ENCODE measurements at places on chromosomes 7 and 10.

- no peak for DNase-seq
These were observed 128.4 kb downstream of the DGKI start for GRCh38 chr7:137718355-137718754.

DNA sequence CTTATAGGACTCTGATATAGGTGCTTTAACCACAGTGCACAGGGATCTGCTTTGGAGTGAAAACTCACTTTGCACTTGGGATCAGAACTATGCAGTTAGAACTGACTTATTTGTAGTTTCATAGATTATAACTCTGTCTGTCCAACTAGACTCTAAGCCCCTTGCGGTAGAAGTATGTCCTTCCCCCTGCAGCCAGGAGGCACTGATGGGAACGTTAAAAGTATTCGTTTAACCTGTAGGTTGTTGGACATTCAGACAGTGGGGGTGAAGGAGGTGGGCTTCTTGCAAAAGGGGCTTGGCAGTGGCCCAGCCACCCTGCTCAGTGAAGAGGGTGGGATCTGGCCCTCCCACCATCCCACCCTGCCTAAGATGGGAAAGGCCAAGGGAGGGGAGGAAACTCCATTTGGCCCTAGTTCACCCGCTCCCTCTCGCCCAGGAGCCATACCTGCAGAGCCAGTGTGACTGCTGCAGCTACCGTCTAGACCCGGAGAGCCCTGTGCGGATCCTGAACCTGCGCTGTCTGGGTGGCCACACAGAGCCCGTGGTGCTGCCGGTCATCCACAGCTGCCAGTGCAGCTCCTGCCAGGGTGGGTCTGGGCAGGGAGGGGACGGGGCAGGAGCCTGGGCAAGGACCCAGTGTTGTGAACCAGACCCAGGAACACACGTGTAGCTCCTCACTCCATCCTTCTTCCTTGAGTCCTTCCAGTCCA, 5.7 kb upstream of the ZNF862 start:
- no peak for DNase-seq

DNA sequence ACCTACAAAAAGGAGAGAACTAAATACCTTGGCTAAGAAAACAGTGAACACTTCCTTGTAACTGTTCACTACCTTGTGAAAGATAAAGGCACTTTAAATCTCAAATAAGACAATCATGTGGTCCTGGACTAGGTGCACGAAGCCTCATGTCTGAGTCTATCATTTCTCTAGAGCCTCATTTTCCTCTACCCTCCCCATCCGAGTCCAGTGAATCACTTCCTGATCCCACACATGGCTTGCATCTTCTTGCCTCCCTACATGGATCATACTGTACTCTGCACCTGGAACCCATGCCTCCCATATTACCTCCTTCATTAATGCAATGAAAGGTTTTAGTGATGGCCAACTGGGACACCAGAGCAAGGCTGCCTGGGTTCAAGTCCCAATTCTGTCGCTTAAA, 34.5 kb downstream of the SNX10 start:
- no peak for DNase-seq

DNA sequence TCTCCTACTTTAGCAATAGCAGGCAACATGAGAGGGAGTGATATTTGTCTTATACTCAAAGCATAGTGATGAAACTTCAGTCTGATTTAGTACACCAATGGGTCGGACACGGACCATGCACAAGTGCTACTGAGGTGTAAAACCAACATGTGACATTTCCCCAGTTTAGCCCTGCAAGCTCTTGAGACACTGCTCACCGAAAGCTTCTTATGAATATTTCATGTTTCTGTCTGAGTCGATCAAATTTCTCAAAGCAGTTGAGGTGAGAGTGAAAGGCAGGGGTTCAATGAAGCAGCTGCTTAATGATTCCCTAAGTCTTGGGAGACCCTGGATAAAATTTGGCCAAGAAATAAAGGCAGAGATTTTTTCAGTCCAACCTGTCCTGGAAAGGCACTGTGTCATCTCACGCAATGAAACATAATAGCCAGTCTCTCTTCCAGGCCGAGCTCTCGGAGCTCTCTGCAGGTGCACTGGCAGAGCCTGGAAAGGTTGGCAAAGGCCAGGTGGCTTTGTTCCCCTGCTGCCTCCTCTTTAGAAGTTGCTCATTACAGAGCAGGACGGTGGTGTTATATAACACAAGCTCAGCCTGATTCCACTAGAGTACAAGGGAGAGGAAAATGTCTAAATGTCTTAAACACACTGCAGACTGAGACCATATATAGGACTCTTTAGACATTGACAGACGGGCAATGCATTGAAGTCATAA, 33.9 kb upstream of the XPNPEP1 start:
- DNase-seq: peak; percentile 49

DNA sequence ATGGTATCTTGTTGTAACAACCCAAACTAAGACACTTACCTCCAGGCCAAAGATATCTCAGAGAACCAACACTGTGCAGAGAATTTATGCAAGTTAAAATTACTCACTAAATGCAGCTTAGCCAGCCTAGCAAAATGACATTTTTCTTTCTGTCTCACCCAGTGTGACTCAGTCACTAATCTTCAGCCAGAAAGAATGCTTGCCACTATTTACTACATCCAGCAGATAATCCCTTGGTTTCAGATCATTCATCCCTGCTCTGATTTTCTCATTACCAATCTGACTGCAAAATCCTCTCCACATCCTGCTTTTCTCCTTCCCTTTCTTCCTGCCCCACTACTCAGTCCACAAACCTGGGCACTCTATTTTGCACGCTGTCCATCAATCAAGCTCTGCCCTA, 93.5 kb upstream of the NEBL start:
- DNase-seq: no peak

GRCh38 chr10:127919418-127920271, 12.7 kb downstream of the PTPRE start:
- no peak for DNase-seq

DNA sequence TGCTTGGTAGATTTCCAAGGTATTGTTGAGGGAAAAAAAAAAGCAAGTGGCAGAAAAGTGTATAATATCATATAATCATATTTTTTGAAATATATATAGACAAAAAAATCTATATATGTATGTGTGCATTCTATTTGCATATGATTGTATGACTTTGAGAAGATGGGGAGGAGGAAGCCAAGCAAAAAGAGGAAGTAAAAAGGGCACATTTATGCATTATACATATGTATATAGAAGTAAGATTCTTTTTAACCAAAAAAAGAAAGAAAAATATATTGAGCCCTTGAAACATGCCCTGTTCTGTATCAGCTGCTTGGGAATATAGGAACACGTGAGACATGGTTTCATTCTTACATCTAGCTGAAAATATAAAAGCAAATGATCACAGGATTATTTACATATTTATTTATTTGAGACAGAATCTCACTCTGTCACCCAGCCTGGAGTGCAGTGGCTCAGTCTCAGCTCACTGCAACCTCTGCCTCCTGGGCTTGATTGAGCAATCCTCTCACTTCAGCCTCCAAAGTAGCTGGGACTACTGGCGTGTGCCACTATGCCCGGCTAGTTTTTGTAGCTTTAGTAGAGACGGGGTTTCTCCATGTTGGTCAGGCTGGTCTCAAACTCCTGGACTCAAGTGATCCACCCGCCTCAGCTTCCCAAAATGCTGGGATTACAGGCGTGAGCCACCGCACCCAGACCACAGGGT, 18.0 kb upstream of the SLF2 start:
- no peak for DNase-seq

GRCh38 chr10:48670978-48671913, 13.4 kb upstream of the WDFY4 start:
- peak; percentile 41 for DNase-seq

- DNase-seq: no peak
These were observed 9.9 kb downstream of the VIM start for GRCh38 chr10:17237915-17238444.

- no peak for DNase-seq
These were observed 6.1 kb downstream of the IQUB start for GRCh38 chr7:123528265-123528664.

DNA sequence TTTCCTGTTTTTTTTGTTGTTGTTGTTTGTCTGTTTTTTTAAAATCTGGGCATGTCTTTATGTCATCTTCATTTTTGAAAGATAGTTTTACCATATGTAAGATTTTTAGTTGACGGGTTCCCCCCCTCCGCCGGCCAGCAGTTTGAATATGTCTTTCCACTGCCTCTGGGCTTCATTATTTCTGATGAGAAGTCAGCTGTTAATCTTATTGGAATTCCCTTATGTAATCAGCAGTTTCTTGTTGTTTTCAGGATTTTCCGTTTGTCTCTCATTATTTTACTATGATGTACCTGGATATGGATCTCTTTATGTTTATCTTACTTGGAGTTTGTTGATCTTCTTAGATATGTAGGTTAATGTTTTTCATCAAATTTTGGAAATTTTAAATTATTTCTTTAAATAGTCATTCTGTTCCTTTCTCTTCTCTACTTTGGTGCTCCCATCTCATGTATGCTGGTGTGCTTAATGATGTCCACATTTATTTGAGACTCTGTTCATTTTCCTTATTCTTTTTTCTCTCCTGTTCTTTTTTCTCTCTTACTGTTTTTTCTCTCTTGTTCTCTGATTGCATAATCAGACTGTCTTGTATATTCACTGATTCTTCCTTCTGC, 9.7 kb downstream of the EXOC6 start:
- DNase-seq: no peak

DNA sequence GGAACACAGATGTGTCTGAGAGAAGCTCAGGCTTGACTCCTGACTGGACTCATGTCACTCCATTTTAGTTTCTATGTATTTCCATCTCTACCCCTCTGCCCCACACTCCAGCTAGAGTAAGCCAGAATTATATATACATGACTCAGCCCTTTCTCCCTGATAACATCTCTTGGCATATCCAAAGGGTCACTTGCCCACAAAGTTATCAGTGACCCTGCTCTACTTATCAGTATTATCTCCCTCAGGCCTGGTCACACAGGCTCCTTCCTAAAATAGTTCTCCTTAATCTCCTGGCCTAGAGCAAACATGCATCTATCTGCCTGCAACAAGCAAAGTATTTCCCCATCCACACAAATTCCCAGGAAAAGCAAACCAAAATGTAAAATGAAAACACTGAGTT, 598.3 kb downstream of the SUGCT start:
- no peak for DNase-seq

DNA sequence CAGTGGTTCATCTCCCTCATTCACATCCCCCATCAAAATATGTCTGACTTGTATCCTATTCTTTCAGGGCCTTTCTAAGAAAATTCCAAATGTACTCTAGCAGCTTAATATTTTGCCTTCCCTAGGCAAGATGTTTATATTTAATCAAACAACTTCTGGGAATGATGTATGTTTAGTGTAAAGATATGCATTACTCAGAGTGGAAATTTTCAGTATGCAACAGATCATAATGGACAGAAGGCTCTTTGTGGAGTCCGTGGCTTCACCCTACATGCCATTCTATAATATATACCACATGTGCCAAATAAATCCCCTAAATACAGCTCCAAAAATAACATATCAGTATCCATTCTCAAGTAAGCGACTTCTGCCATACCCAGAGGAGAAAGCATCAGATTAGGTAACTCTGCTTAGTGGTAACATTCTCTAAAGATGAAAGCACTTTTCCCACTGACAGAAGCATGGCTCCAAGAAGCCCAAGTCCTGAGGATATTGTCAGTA, 316.6 kb downstream of the KCNMA1 start:
- no peak for DNase-seq

DNA sequence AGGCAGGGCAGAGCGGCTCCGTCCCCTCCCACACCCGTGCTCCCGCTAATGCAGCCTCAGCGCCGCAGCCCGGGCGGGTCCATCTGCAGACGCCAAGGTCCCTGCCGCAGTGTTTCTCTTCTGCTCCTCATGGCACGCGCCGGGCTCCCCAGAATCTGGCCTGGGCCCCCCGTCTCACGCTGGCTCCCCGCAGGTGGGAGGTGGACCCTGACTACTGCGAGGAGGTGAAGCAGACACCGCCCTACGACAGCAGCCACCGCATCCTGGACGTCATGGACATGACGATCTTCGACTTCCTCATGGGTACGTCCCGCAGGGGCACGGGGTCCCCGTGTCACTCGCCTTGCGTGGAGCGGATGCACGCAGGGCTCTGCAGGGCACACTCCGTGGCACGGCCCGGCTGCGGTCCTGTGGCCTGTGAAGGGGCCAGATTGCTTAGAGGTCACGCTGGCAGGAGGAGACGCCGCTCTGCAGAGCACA, 33.5 kb upstream of the FOXL3 start:
- DNase-seq: no peak

- no peak for DNase-seq
These were observed 3.1 kb upstream of the INPP5A start for GRCh38 chr10:132534391-132535064.

- no peak for DNase-seq
These were observed 121.4 kb downstream of the RNF133 start for GRCh38 chr7:122577449-122578003.

DNA sequence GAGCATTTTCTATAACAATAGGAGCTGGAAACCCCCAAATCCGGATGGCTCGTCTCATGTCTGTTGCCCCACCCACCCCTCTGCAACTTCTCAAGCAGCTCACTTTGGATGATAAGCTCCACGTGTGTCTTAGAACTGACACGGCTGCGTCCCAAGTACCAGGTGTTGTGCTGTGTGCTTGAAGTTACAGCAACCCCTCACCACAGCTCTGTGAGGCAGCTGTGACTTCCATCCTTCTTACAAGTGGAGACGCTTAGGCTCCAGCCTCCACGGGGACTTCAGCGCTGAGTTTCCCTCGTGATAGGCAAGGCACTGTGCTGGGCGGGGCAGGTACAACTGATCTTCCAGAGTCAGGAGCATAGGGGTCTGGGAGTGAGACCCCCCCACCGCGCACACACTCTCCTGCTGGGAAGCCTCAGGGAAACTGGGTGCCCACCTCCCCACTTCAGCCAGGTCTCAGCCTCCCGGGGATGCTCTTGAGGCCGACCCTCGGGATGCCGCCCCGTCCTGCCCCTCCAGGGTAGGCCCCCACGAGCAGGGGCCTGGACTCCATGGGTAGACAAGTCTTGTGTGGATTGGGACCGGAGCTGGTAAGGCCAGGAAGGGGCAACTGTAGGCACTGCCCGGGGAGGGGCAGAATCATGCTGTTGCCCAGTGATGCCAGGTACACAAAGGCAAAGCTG, 31.4 kb downstream of the EN2 start:
- no peak for DNase-seq

DNA sequence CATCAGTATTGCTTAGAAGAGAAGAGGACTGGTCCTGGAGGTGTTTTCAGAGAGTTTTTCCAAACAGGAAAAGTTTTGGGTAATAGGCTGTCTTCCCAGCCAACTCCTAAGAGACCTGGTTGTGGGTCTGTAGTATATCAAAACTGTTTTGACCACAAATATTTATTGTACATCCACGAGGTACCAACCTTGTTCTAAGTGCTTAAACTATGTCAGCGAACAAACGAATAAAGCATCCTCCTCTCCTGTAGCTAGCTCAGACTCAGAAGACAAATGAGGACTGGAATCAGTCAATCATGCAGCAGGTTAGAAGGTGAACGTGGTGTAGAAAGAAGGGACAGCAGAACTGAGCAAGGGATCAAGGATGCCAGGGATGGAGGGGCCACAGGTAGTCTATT, 61.6 kb upstream of the MKI67 start:
- DNase-seq: no peak

GRCh38 chr10:67175354-67175753, 249.5 kb downstream of the LRRTM3 start:
- no peak for DNase-seq

- DNase-seq: peak; percentile 13
These were observed at the start of gene UCN3 for GRCh38 chr10:5364890-5365338. Gene UCN3 (plus strand): TSS chr10:5364966. CDS start chr10:5373721, 8,755 bp downstream.

GRCh38 chr10:54745436-54745835, 55.6 kb downstream of the PCDH15 start:
- DNase-seq: no peak

- DNase-seq: no peak
These were observed 419.9 kb upstream of the PCDH15 start for GRCh38 chr10:55220975-55221374.

Data from NCI-H345 (cell line).